ENCODE measurements at places on chromosomes 6 and 20.

DNA sequence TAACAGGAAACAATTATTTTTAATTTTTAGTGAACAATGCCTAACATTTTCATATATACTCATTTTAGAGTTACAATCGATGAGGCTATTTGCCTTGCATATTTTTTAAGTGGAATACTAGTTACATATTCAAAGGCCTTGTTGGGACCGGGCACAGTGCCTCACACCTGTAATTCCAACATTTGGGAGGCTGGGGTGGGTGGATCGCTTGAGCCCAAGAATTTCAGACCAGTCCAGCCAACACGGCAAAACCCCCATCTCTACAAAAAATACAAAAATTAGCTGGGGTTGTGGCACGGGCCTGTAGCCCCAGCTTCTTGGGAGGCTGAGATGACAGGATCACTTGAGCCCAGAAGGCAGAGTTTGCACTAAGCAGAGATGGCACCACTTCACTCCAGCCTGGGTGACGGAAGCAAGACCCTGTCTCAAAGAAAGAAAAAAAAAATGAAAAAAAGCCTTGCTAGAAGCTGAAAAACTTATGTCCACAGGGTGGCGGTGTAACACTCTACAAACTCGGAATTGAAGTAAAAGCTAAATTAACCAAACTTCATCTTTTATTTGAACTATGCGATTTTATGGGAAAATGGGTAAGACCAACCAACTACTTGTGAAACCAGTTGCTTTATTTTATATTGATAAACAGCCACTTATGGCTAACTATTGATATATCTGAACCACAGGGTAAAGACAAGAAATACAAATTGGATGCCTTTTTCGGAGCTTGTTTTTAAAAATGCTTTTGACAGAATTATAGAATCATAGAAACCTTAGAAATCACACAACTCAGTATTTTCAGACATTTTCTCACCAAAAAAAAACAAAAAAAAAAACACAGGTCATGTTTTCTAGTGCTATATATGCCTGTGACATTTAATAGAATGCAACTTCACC is 24.1 kb upstream of the ROS1 start:
- DNase-seq: peak; percentile 69

DNA sequence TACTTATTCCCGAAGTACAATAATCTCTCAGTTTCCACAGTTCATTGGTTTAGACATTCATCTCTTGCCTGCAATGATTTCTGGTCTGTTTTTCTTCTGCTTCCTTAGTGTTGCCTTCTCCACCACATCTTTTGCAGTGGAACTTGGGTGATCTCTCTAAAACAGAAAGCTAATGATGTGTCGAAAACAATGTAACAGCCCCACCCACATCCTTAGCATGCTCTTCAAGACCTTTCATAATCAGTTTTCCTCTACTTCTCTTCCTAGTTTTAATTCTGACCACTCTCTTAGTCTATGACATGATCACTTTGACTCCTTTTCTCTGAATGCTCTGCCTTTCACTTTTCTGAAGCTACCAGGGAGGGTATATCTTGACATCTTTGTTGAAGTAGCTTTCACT is 1007.9 kb upstream of the CITED2 start:
- DNase-seq: peak; percentile 45

GRCh38 chr6:168638468-168639271 is 197.7 kb downstream of the SMOC2 start:
- no peak for DNase-seq

DNA sequence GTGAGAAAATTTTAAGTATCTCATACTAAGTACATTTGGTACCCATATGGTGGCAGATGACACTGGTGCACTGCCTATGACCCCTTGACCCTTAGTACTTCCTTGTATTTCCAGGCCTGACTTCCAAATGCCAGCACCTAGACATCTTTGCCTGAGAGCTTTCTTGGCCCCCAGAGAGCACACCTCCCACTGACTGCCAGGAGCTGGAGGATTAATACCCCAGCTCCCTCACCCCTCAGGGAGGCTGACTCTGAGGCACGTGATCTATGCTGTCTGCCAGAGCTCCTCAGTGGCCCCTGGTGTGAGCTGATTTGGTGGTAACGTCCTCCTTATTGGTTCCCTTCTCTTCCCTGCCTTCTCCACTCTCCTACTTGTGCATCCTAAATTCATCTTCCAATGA is 38.0 kb downstream of the BFSP1 start:
- DNase-seq: no peak

DNA sequence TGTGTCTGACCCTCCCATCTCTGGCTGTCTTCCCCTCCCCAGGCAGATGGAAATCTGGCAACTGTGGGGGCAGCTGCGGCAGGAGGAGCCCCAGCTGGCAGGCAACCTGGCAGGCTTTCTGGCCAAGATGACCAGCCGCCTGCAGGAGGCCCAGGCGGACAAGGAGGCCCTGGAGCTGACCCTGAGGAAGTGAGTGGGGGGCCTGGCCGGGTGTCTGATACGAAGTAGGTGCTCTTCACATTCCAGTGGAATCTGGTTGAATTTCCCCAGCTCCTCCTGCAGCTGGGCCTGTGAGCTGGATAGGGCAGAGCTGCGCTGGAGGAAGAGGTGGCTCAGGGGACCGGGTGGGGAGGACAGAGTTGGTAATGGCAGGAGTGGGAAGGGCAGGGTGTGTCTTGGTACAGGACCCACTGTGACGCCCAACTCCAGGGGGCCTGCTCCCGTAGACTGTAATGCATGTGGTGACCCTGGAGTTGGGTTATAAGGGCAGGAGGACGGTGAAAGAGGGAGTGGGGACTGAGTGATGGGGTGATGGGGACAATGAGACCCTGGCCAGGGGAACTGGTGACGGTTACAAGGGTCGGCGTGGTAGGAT is 19.7 kb downstream of the RAB44 start:
- DNase-seq: no peak

GRCh38 chr6:126640921-126641320 is 301.0 kb downstream of the CENPW start:
- no peak for DNase-seq

- no peak for DNase-seq
Observed at GRCh38 chr20:58107533-58107932, 120.9 kb downstream of the ANKRD60 start.

- no peak for DNase-seq
Observed at GRCh38 chr6:146856296-146856695, 257.5 kb downstream of the ADGB start.

DNA sequence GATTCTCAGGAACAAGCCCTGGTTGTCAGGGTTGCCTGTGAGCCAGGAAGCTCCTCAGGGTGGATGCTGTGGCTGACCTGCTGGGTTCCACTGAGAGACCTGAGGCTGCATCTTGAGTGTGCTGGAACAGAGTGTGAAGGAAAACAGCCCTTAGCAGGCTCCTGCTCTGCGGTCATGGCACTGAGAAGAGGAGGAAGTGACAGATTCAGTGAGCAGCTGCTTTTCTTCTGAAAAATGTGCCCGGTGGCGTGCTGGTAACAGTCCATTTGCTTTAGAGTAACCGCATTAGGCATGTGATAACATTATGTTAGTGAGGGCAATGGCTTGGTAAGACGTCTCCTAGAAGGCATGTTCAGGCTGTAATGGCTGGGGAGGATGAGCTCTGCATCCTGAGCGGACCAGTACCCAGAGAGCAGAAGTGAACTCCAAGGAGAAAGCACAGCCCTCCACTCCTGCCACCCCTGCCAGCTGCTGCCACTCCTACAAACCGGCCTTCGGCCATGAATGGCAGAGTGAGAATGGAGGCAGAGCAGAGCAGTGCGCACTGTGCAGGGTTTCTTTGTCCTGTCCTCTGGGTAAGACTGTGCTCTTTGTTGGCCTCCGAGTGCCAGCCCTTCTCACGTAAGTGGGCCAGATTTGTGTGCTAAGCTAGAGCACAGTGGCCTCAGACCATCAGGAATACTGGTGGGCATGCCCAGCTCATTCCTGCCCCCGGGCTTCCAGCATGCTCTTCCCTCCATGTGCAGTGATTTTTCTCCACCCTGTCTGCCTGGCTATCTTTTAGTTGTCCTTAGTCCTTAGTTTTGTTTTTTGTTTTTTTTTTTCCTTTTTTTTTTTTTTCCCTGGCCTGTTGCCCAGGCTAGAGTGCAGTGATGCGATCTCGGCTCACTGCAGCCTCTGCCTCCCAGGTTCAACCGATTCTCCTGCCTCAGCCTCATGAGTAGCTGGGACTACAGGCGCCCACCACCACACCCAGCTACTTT is 98.1 kb upstream of the VSTM2L start:
- peak; percentile 6 for DNase-seq

GRCh38 chr6:132526461-132526860 is 11.6 kb upstream of the TAAR9 start:
- no peak for DNase-seq

DNA sequence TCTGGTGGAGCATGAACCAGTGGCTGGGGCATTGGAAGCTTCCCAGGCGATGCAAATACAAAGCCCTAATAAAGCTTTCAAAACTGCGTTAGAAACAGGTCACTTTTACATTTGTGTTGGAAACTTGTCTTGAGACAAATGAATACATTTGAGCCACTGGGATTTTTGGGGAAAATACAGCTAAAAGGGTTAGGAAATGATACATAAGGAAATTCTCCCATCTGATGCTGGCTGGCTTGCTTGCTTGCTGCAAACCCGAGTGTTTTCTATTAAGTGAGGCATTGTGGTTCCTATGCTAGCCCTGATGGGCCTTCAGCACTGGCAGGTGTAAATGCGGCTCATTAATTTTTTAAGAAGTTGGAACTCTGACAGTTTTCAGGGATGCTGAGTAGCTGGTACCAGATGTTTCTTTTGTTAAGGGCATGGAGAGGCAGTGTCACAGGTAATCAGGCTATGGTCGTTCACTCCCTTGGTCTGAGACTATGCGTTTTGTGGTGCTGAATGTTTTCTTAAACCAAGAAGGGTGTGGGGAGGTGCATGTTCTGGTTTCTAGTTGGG is 35.2 kb downstream of the RREB1 start:
- peak; percentile 37 for DNase-seq

DNA sequence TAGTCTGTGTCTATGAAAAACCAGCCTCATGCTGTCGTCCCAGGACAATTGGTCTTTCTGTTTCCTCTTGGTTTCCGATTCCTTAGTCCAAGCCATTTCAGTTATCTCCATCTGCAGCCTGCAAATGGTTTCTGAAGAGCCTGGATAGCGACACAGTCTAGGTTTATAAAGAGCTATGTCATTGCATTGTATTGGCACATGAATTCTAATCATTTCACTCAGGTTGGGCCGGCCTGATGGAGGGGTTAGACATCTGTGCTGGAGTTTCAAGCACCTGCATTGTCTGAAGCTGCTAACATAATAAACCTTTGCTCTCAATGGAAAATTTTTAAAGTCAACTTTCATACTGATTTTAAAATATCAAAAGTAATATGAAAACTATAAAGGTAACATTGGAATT is 232.6 kb upstream of the MAP3K7 start:
- no peak for DNase-seq

GRCh38 chr6:40232698-40233097 is 298.4 kb upstream of the MOCS1 start:
- no peak for DNase-seq

- DNase-seq: peak; percentile 51
Observed at GRCh38 chr6:53244958-53245357, 96.3 kb upstream of the GCM1 start.

DNA sequence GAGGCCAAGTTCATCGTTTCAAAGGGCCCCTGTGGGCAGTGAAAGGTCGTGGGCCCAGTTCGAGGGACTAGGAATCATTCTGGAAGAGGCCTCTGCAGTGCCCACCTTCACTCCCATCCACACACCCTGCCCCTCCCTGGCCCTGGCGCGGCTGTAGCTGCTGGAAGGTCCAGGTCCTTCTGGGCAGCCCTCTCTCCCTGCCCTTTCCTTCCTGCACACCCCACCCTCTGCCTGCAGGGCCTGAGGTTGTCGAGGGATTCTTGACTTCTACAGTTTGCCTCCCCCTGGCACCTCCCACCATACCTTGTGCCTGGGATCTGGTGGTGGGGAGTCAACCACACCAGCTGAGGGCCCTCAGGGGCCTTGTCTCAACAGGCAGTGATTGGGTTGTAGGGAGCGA is 4.5 kb upstream of the MYT1 start:
- no peak for DNase-seq

DNA sequence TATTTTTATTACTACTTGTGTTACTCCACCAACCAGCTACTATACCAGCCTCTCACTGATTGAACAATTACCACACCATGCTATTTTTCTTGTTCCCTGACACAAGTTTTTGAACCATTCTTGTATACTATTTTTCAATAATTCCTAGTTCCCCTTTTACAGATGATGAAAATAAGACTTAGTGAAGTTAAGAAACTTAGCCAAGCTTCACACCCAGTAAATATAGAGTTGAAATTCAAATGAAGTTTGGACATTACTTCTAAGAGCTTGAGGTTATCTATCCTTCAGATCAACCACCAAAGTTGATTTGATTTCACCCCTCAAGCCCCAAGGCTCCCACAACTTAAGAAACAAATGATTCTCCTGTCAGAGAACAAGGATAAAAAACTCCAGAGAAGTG is 13.1 kb upstream of the BCAS1 start:
- no peak for DNase-seq

DNA sequence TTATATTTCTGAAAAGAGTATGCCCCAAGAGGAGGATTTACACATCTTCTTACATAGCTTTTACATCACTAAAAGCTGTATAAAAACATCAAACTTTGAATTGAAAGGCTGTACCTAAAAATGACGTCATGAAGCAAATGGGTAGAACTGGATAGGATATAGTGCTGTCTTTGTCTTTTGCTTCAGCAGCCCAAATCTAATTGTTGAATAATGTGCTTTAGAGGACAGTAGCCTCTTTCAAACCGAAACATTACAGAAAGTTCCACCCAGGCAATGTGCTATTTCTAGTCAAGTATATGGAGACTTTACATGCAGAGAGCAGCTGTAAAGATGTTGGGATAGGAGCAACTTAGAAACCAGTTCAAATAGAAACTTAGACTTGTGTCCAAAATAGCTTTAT is 51.9 kb downstream of the ADGRG6 start:
- no peak for DNase-seq

- no peak for DNase-seq
Observed at GRCh38 chr20:2838170-2838797, 2.2 kb downstream of the PCED1A start.

- no peak for DNase-seq
Observed at GRCh38 chr20:33474097-33474873, 15.6 kb upstream of the CBFA2T2 start.

- DNase-seq: no peak
Observed at GRCh38 chr6:20599302-20600051, 65.2 kb downstream of the CDKAL1 start.

- DNase-seq: peak; percentile 84
Observed at GRCh38 chr6:24719125-24719971, at the start of gene C6orf62. Gene C6orf62, minus strand, starts transcription at chr6:24719154. Its CDS starts 486 bp downstream, at chr6:24718668.

- no peak for DNase-seq
Observed at GRCh38 chr6:42281570-42281969, 63.9 kb upstream of the MRPS10 start.

- DNase-seq: no peak
Observed at GRCh38 chr6:6678811-6679210, 90.3 kb downstream of the LY86 start.

- DNase-seq: no peak
Observed at GRCh38 chr20:23005776-23006175, 29.3 kb upstream of the SSTR4 start.

Measured in suppressor macrophage treated with lipopolysaccharide for 4 hours (primary cell).